Stimulated activated CD8-positive, alpha-beta memory T cell treated with anti-CD3 and anti-CD28 coated beads, Interleukin-7, amount 100 ng/mL, for 1 hour (primary cell): ENCODE measurements at places on chromosomes 3 and 15.

DNA sequence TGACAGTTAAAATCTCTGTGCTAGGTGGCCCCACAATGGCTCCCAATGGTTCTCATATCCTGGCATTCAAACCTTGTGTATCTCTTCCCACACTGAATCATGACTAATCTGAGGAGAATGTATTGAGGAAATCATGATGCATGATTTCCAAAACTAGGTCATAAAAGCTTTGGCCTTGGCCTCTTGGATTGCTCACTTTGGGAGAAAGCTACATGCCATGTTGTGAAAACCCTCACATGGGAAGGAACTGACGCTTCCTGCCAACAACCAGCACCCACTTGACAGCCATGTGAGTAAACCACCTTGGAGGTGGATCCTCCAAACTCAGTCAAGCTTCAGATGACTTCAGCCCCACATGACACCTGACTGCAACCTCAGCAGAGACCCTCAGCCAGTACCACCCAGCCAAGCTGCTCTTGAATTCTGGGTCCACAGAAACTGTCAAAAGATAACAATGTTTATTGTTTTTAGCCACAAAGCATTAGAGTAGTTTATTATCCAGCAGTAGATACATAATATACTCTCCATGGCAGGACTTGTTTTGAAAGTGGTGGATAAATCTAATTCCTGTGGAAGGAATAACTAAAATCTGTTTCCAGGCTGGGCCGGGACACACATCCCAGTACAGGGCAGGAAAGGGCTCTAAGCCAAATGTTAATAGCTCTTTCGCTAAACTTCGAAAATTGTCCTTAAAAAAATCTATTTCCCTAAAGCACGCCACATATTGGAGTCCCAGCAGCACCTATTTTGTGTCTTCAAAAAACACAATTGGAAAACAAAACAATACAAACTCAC is 1.0 kb upstream of the ZNF620 start:
- no peak for DNase-seq

DNA sequence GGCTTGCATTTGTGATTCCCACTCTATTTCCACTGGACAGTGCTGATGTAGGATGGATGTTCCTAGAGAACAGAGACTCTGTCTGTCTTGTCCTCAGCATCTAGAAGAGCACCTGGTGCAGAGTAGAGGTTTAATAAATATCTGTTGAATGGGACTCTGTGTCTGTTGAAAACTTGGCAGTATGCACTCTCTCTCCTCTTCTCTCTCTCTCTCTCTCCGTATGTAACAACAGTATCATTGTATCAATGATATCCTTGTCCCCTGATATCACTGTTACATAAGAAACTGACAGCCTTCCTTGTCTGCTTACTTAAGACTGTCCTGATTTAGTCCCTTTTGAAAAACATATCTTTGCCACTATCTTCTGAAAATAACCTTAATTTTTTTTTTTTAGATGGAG is 24.3 kb upstream of the MGLL start:
- DNase-seq, result no peak

GRCh38 chr15:42184736-42185135 is 23.4 kb downstream of the VPS39 start:
- DNase-seq, result no peak

- no peak for DNase-seq
Observed at GRCh38 chr3:76500746-76501275, 539.1 kb upstream of the ROBO2 start.

GRCh38 chr15:74240002-74240568 is 4.0 kb downstream of the CCDC33 start:
- DNase-seq, result no peak

DNA sequence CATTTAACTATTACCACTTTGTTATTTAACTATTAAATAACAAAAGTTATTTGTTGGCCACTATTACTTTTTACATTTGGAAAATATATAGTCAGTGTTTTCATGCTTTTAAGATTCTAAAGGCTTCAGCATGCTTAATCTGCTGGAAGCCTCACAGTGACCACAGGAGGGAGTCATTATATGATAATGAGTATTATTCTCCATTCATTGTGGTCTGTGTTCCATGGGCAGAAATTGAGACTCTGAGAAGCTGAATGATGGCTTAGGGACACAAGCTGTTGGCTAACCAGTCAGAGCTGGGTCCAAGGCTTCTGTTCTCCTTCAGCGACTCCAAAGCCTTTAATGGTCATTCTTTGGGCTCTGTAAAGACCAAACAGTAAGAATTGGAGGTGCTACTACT is 64.7 kb downstream of the BFSP2 start:
- DNase-seq, result no peak

DNA sequence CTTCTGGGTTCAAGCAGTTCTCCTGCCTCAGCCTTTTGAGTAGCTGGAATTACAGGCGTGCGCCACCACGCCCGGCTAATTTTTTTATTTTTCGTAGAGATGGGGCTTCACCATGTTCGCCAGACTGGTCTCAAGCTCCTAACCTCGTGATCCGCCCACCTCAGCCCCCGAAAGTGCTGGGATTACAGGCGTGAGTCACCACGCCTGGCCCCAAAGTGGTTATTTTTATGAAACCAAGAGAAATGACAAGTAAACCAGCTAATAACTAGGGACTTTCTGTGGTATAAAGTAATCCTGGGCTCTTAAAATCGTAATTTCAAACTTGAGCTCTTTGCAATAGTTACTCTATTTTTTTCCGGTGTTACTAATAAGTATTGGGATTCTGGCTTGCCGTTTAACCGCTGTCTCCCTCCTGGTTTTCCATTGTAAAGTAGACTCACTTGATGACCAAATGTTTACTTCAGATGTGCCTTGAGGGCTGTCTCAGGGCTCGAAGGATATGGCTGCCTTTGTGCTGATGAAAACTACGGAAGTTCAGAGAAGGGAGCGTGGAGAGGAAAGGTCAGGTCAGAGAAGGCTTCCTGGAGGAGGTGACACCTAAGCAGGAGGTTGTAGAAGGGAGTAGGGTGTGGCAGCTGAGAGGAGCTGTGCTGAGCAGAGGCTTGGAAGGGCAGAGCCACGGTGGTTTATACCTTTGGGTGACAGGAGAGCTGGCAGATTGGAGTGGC is 4.2 kb downstream of the ZSCAN2 start:
- DNase-seq, result no peak

DNA sequence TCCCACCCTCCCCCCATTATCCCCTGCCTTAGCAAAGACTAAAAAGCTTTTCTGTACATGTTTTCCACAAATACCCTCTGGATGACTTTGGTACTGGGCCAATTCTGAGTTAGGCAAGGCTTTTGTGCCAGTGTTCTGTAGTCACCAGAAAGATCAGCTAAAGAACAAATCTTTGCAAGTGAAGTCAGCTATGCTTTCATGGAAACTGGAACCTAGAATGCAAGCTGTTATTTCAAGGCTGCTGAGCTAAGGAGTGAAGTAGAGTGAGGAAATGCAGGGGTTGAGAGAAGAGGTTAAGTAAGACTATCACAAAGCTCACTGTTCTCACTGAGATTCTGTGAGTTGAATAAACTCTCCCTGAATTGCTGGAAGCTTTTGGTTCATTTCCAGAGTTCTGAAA is 107.8 kb upstream of the CNTN3 start:
- no peak for DNase-seq

DNA sequence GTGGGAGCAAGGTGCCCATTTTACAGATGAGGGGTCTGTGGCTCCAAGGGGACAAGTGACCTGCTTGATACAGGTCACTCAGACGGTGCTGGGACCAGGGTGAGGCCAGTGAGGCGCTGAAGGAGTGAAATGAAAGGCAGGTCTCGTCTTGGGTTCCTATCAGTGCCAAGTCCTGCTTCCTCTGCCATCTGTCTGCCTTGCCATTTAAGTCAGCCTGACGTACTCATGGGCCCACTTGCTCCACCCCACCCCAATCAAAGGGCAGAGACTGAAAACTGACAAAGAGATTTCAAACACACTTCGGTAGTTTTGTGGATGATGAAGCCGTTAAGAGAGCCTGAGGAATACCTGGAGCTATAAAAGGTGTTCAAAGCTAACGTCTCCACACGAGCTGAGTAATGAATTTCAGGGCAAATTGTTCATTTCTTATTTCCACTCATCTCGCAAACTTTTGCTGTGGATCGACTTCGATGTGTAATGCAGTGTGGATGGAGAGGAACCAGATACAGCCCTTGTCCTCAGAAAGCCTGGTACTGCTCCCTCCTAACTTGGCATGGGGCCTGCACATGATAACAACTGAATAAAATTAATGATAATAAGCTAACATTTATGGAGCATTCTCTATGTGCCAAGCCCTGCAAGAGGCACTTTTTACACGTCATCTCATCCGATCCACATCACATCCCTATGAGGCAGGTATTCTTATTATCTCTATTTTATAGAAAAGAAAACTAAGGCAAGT is 36.6 kb downstream of the ATP2B2 start:
- no peak for DNase-seq

DNA sequence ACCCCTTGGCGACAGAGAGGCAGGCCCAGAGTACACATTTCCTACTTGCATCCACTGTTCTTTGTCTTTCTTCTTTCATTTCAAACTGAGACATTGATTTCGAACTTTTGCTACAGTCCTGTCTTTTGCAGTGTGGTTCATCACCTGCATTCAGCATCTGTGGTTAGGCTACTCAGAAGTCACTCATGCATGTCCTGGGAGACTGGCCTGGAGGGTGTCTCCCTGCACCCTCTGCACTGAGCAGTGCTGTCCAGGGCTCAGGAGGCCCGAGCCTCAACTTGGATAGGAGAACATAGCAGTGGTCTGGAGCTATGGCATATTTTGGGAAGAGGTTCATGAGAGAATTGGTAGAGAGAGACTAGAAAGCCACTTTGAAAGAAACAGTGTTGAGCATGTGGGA is 240.2 kb upstream of the TPRG1 start:
- no peak for DNase-seq

DNA sequence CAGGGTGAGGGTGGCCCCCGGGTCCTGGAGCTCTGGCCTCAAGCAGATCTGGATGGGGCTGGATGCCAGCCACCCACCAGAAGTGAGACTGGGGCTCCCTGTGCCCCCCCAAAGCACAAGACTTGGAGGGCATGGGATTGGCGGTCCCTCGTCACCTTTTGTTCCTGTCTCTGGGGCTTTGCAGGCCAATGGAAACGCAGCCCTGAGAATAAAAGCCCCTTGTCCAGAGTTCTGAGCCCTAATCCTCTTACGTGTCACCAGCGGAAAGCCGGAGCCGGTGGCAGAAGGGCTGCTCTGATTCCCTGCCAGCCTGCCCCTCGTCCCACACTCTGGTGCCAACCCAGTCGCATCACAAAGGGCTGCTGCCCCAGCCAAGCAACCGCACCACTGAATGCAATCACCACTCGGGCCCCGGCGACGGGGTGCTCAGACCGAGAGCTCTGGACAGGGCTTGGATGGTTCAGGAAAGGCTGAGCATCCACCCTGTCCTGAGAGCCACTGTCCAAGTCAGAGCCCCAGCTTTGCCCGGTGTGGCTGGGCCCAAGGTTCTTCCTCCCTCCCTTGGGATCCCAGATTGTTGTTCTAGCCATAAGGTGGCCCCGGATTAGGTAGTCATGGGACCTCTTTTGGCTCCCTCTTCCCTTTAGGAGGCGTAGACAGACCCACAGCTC is 22.8 kb upstream of the ELP6 start:
- no peak for DNase-seq

DNA sequence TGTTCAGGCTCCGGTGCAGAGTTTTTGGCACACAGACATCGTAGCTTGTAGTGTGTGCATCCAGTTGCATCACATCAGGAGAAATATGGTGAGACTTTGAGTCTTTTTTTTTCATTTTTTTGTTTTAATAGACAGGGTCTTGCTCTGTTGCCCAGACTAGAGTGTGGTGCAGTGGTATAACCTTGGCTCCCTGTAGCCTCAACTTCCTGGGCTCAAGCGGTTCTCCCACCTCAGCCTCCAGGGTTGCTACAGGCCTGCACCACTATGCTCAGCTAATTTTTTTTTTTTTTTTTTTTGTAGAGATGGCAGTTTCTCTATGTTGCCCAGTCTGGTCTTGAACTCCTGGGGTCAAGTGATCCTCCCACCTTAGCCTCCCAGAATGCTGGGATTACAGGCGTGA is 51.1 kb upstream of the TEX264 start:
- no peak for DNase-seq
